ENCODE measurements at places on chromosomes 3 and 15.

- no peak for DNase-seq
These were observed 598.5 kb downstream of the PDCD6IP start for GRCh38 chr3:34396956-34397355.

GRCh38 chr3:36833160-36833814 is 68.9 kb upstream of the DCLK3 start:
- no peak for DNase-seq

DNA sequence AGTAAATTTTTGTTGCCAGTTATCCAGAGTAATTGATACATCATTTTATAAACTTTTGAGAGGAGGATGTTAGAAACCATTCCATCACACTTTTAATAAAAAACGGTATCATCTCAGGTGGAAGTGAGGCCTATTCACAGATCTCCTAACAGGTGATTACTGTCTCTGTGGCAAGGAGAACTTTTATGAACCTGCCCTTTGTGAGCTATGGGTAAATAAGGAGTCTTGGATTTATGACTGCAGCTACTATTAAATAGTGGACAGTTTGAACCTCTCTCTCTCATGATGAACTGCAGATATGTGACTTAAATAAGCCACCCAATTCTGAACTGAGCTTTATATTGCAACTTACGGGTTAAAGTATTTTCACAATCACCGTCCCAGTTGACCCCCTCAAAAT is 45.7 kb downstream of the ZFAND6 start:
- no peak for DNase-seq

DNA sequence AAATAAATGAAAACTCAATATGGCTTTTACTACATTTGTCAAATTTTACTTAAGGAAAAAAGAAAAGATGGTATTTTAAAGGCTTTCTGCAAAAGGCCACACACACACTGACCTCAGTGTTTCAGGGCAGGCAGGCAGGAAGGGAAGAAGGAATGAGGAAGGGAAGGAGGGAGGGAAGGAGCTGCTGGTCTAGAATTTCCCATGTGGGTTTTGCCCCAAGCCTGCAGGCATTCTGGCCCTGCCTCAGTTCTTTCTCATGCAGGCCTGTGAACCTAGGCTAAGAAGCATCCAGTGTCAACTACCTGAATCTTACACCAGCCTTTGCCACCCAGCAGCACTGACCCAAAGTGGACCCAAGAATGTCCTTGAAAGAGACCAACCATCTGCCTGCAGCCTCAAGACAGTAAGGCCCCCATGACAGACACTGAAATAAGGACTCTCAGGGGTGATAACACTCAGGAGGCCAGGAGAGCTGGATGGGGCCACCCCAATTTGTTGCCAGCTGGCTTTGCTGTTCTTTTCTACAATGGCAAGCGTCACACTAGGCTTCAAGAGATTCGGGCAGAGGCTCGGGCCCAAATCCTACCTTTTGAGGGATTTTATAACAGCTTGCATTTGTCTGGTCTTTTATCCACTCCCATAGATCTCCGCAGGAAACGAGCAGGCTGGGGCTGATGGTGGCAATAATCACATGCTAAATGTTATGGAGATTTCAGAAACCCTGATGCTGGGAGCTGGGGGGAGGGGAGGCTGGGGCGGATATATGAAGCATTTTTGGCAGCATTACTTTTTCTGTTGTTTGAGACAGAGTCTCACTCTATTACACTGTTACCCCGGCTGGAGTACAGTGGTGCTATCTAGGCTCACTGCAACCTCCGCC is 51.4 kb downstream of the XXYLT1 start:
- DNase-seq, result no peak

GRCh38 chr3:126509597-126510307 is 7.8 kb downstream of the UROC1 start:
- DNase-seq, result no peak

- no peak for DNase-seq
These were observed 361.4 kb upstream of the TRIM42 start for GRCh38 chr3:140316466-140316865.

DNA sequence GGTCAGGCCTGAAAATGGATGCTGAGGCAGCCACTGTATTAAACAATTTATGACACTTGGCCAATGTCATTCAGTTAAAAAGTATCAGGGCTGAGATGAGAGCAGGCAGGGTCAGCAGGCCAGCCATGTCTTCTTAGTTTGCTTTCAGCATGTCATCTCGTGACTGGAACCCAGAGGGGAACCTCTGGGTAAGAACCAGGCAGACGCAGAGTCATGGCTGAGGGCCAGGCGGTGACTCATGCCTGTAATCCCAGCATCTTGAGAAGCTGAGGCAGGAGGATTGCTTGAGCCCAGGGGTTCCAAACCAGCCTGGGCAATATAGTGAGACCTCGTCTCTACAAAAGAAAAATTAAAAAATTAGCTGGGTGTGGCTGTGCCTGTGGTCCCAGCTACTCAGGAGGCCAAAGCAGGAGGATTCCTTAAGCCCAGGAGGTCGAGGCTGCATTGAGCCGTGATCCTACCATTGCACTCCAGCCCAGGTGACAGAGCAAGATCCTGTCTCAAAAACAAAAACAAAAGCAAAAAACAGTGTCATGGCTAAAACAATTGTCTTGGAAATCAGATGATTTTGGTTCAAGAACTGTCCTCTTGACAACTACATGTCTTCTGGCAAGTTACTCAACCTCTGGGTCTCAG is 11.7 kb downstream of the BCL2L10 start:
- peak; percentile 96 for DNase-seq

DNA sequence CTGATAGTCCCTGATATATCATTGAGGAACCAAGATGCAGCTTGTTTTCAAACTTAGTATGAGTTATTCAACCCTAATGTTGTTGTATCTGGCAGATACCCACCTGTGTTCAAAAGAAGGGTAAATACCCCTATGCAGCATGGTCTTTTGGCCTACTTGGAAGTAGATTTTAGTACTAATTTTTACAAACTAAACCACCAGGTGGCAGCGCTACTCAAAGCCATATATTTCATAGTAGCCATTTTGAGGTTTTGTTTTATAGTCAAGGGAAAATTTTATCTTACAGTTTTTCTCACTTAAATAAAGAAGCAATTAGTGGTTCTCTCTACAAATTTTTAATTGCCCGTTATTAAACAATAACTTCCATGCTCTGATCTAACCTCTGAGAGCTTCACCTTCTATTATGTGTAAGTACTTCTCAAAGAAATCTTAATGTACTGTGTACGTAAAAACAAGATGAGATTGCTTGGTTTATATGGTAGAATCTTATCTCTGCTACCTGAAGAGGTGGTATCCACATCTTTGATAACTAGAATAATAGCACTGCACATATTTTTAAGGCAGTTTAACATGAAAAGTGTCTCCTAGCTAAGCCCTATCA is 31.5 kb upstream of the MLF1 start:
- peak; percentile 72 for DNase-seq

DNA sequence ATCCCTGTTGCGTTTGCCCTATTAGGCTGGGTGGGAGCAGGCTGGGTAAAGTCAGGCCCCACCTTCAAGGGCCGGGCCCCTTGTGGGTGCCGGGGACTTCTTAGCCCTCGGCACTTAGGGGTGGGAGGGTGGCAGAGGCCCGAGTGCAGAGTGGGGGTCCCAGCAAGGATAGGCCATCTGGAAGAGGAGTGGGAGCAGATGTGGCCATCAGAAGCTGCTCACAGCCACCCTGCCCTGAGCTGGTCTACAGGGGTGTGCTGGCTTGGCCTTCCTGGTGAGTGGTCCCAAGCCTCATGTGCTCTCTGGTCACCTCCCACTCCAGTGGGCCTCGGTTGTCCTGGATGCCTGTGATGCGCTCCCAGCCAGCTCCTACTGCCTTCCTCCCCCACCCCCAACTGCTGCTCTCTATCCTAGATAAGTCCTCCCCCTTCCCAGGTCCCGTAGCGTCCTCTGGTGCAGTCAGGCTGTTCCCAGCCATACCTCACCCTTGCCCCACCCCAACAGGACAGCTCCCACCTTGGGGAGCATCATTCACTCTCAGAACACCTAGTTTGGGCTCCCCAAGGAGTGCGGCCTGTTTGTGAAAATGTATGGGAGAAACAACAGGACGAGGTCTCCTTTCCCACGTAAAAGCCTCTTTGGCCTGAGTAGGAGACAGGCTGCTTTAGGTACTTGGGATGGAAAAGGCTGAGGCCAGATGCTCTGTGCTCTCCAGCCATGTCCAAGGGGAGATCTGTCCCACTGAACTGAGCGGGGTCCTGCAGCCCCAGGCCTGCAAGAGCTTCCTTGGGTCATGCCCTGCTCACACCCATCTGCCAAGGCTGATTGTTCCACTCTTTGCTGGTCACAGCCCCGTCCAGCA is 24.9 kb upstream of the PLXNA1 start:
- no peak for DNase-seq

DNA sequence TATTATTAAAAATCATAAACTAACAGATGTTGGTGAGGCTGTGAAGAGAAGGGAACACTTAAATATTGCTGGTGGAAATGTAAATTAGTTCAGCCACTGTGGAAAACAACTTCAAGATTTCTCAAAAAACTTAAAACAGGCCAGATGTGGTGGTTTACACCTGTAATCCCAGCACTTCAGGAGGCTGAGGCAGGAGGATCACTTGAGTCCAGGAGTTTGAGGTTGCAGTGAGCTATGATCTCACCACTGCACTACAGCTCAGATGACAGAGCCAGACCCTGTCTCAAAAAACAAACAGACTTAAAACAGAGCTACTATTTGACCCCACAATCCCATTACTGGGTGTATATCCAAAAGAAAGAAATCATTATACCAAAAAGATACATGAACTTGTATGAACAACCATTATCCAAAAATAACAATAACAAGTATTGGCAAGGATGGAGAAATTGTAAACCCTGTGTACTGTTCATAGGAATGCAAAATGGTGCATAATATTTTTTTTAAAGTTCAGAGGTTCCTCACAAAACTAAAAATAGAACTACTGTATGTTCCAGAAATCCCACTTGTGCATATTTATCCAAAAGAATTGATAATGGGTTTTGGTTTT is 25.5 kb downstream of the ZNF148 start:
- peak; percentile 19 for DNase-seq

- no peak for DNase-seq
These were observed 39.2 kb downstream of the ATP2B2 start for GRCh38 chr3:10466186-10466585.

DNA sequence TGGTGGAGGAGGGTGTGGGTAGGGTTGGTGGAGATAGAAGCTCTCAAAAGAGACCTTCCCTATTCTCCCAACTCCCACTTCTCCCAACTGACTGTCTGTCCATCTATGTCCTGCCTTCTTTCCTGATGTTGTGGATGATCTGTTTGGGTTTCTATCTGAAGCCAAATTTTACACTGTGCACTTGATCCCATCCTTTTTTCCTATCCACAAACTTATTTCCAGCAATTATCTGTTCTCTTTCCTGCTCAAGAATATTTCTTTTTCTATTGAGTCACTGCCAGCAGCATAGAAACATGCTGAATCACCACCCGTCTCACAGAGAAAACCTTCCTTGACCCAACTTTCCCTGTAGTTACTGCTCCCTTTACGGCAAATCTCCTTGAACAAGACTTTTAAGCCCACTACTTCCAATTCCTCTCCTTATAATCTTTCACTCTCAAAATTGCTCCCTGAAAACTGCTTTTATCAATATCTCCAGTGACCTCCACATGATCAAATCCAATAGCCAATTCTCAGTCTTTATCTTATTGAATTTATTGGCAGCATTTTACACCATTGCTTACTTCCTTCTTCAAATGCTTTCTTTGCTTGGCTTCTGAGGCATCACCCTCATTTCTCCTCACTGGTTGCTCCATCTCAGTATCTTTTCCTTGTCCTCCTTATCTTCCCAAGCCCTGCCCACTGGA is 141.2 kb upstream of the SLC7A14 start:
- DNase-seq, result peak; percentile 94

DNA sequence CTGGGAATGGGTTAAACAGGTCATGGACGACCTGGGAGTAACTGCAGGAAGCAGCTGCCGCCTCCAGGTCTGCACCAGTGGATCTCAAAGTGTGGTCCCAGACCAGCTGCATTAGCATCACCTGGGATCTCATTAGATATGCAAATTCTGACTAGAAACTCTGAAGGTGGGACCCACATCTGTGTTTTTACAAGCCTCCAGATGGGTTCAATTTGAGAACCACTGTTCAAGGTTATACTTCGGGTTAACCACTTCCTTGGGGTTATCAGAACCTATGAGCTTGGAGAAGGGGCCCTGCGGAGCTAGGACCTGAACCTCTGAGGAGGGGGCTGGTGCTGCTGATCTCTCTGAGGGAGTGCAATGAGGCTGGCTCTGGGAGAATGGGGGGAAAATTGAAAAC is 324.8 kb upstream of the CTDSPL start:
- DNase-seq, result no peak

DNA sequence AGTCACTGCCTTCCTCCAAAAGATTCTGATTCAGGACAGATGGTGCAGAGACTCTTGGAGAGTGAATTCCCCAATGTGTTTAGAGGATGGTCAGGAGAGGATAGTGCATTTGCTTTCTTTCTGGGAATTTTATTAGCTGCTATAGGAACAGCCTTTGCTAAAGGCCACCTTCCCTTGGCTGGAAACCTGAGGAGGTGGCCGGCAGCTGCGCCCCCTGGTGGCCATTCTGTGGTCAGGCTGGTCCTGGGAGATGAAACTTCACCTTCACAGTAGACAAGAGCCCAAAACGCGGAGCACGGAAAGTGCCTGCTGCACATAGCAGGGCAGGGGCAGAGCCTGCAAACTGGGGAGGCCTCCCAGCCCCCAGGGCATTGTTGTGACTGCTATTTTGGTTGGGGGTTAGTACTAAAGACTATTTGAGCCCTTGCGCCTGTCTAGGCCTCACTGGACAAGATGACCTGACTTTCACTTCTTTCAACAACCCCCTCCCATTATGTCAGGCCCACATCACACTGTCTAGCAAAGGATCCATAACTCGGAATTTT is 34.3 kb downstream of the SEC22C start:
- peak; percentile 55 for DNase-seq

DNA sequence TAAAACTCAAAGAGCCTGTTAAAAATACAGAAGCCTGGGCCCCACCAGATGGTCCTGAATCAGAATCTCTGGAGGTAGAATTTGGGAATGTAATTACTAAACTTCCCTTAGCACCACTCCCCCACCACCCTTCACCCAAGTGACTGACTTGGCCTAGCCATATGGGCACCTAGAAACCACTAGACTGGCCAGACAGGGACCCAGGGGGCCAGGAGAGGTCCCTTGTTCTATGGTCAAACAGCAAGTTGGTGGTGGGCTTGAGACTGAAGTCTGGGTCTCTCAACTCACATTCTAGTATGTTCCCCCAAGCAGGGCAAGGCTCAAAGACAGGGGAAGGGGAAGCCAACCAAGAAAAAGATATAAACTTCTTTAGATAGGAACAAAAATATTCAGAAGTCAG is 301.5 kb upstream of the TLE3 start:
- no peak for DNase-seq

DNA sequence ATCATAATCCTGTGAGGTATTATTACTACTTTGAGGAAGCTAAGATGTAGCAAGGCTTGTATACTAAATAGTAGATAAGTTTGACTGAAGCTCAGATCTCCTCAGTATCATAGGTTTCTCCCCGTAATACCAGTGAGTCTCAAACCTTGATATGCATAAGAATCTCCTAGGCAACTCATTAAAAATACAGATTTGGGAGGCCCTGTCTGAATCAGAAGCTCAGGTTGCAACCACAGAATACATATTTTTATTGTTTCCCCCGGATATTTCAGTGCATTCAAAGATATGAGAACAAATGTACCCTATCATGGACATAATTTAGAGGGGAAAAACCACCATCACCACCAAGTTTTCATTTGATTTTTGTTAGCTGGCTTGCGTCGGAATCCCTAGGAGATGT is 242.1 kb upstream of the C2CD4B start:
- no peak for DNase-seq

GRCh38 chr3:150410311-150411105 is 2.4 kb downstream of the TSC22D2 start:
- DNase-seq, result no peak

- DNase-seq, result peak; percentile 73
These were observed 367.8 kb upstream of the IL12A start for GRCh38 chr3:159620873-159621272.
